A172 (cell line): ENCODE measurements at places on chromosomes 2 and 18. TPM values are rescaled to one million over a fixed set of nuclear protein-coding genes. Genes with fewer than 3 reads are reported as not detected.

Gene TXNDC2
- total RNA-seq = 0.05 and 0.26 TPM in 2 replicates

Gene SCN7A
- total RNA-seq = 0.02 TPM in 1 of 2 replicates, not detected in the other

Gene TRIM43
- not detected in 2 replicates for total RNA-seq

Gene KIF5C
- 14.6 and 22.9 TPM in 2 replicates for total RNA-seq

Gene AKAIN1
- total RNA-seq = not detected in 2 replicates

Gene MCEE
- 3.9 and 4.4 TPM in 2 replicates for total RNA-seq

Gene NMUR1
- total RNA-seq = not detected in 2 replicates

Gene SCN3A
- total RNA-seq = 0.38 TPM in 1 of 2 replicates, not detected in the other

Gene USP40
- 62.0 and 70.1 TPM in 2 replicates for total RNA-seq

Gene SP140
- 0.65 and 1.6 TPM in 2 replicates for total RNA-seq

Gene RNF125
- total RNA-seq = 0.02 and 0.36 TPM in 2 replicates

Gene RALB
- 112 and 126 TPM in 2 replicates for total RNA-seq

Gene ASXL3
- not detected in 2 replicates for total RNA-seq

Gene TRAF3IP1
- total RNA-seq = 14.0 and 17.9 TPM in 2 replicates

Gene SPEG
- 30.0 and 32.9 TPM in 2 replicates for total RNA-seq

Gene CRYBA2
- total RNA-seq = not detected in 2 replicates

Gene ASB18
- total RNA-seq = not detected in 2 replicates

Gene CRIM1
- 395 and 406 TPM in 2 replicates for total RNA-seq

Gene PKDCC
- total RNA-seq = 4.8 and 6.4 TPM in 2 replicates

Gene GPR75
- 0.81 and 1.3 TPM in 2 replicates for total RNA-seq
